ENCODE measurements at places on chromosomes 5 and 9.

DNA sequence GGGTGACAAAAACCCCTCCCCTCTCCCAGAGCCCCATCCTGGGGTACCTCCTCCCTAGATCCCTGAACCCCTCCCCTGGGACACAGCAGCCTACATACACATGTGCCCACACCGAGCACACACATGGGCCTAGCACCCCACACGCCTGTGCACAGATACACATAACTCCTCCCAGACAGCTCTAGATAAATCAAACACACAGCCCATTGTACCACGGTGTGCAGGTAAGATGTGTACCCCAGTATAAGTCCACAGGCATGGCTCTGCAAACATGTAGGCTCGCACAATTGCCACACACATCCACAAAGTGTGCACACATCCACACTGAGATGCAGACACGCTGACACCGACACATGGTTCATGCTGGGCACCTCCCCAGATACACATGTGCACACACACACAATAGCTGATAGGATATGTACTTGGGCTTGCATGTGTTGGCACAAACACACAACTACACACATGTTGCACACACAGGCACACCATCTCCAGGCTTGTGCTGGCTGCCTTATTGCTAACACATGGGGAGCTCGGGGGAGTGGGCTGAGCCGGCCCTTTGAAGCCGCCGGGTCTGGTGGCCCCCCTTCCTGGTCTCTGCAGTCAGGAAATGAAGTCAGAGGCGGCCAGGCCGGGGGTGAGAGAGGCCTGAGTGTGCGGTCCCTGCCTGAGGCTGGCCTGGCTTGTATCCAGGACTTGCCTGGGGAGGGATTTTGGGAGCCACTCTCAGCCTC, 30.2 kb downstream of the GOLGA2 start:
- H3K27me3 ChIP-seq = peaks cover 6% of the 10 kb centered on the region
- peaks cover 5% of the 10 kb centered on the region for H3K4me1 ChIP-seq
- no peak overlapping the region for H3K27ac ChIP-seq
- no peak for DNase-seq
- no peaks in the 10 kb centered on the region for H3K36me3 ChIP-seq
- no peak overlapping the region for H3K4me3 ChIP-seq

GRCh38 chr5:67243349-67243748, 46.8 kb upstream of the CD180 start:
- H3K27ac ChIP-seq = no peak overlapping the region
- no peaks in the 10 kb centered on the region for H3K27me3 ChIP-seq
- H3K4me3 ChIP-seq = no peak overlapping the region
- no peaks in the 10 kb centered on the region for H3K36me3 ChIP-seq

GRCh38 chr9:96130970-96131369, 171.0 kb downstream of the HSD17B3 start:
- no peak overlapping the region for H3K4me3 ChIP-seq
- DNase-seq = no peak
- no peaks in the 10 kb centered on the region for H3K36me3 ChIP-seq
- no peaks in the 10 kb centered on the region for H3K4me1 ChIP-seq
- H3K27me3 ChIP-seq = no peaks in the 10 kb centered on the region
- H3K27ac ChIP-seq = no peak overlapping the region

- no peak for DNase-seq
- H3K36me3 ChIP-seq = no peaks in the 10 kb centered on the region
- no peak overlapping the region for H3K27ac ChIP-seq
- H3K27me3 ChIP-seq = no peaks in the 10 kb centered on the region
- H3K4me1 ChIP-seq = no peaks in the 10 kb centered on the region
Observed at GRCh38 chr5:73862796-73863195, 236.8 kb downstream of the ARHGEF28 start.

DNA sequence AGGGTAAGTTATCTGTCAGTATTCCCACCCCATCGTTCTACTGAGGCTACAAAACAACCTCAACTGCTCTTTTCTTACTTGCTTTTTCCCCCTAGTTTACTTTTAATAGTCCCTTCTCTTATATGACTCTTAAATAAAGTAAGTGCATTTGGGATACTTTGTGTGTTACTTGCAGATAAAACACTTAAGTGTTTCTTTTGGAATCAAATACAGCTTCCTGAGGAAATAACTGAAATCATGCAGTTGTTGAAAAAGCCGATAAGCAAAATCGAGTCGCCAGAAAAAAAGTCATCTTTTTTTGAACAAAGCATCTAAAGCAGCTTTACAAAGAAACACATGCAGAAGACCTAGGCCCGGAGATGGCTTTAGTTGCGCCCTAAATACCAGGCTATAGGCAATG, 53.5 kb upstream of the EPB41L4A start:
- H3K27me3 ChIP-seq = no peaks in the 10 kb centered on the region
- H3K4me3 ChIP-seq = no peak overlapping the region
- H3K36me3 ChIP-seq = no peaks in the 10 kb centered on the region
- no peak for DNase-seq
- no peak overlapping the region for H3K27ac ChIP-seq

GRCh38 chr9:28782630-28783029, 1209.3 kb upstream of the C9orf72 start:
- no peak for DNase-seq
- H3K4me1 ChIP-seq = no peaks in the 10 kb centered on the region
- no peak overlapping the region for H3K27ac ChIP-seq
- H3K36me3 ChIP-seq = no peaks in the 10 kb centered on the region
- H3K4me3 ChIP-seq = no peak overlapping the region
- H3K27me3 ChIP-seq = no peaks in the 10 kb centered on the region

GRCh38 chr9:35651956-35652828, 1.5 kb upstream of the SIT1 start:
- no peak overlapping the region for H3K4me3 ChIP-seq
- peaks cover 56% of the 10 kb centered on the region for H3K4me1 ChIP-seq
- no peaks in the 10 kb centered on the region for H3K27me3 ChIP-seq
- no peaks in the 10 kb centered on the region for H3K36me3 ChIP-seq
- no peak overlapping the region for H3K27ac ChIP-seq
- DNase-seq = no peak

All from CD8-positive, alpha-beta memory T cell (primary cell).